ENCODE measurements at places on chromosomes 1 and 21.

- DNase-seq = no peak
These were observed 562.6 kb downstream of the PTPRU start for GRCh38 chr1:29798699-29799566.

- no peak for DNase-seq
These were observed 34.2 kb downstream of the KRTAP10-1 start for GRCh38 chr21:44505673-44506278.

- no peak for DNase-seq
These were observed 8.3 kb downstream of the AURKAIP1 start for GRCh38 chr1:1366699-1367066.

DNA sequence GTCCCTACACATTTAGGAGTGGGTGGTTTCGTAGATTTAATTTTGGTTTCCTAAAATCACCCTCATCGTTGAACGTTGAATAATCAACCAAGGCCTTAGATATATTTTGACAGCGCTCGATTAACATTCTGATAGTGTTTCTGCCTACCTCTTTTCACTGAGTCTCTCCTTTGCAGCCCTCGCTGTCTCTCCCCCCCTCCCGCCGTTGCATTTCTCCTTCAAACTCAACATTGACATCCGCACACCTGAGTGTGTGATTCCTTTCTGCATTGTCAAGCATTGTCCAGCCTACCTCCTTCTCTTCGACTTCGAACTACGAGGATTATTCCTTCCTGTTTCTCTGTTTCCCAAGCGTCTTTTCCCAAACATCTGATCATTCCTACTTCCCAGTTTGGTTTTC lies 1.8 kb upstream of the ADAMTS1 start:
- no peak for DNase-seq

DNA sequence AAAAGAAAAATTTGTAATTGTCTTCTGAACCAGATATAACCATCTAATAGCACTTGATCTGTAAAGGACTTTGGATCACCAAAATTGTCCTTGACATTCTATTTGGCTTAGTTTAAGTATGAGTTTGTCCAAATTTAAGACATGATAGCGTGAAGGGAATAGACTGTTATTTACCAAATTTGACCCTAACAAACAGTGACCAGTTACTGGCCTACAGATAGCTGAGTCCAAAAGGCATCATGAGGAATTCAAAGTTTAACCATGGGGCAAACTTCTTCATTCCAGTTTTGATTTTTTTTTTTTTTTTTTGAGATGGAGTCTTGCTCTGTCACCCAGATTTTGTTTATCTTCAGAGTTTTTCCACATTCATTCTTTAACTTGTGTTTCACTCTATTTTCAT lies 38.5 kb downstream of the CLIC4 start:
- no peak for DNase-seq

DNA sequence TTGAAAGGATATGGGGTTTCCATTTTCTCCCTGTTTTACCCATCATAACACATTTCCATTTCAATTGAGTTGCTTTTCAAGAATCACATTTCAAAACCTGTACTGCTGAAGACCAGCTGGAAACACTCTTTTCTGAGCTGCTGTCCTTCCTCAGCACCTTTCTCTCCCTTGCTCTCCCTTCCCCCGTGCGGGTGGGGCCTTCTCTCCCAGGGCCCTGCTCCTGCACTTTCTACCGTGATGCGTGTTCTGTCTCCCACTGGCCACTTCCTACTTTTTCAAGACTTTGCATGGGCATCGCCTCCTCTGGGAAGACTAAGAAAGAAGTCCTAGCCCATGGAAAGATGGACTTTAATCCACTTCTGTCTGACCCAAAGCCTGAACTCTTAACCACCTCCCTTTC lies 390.4 kb downstream of the PTPRU start:
- no peak for DNase-seq

DNA sequence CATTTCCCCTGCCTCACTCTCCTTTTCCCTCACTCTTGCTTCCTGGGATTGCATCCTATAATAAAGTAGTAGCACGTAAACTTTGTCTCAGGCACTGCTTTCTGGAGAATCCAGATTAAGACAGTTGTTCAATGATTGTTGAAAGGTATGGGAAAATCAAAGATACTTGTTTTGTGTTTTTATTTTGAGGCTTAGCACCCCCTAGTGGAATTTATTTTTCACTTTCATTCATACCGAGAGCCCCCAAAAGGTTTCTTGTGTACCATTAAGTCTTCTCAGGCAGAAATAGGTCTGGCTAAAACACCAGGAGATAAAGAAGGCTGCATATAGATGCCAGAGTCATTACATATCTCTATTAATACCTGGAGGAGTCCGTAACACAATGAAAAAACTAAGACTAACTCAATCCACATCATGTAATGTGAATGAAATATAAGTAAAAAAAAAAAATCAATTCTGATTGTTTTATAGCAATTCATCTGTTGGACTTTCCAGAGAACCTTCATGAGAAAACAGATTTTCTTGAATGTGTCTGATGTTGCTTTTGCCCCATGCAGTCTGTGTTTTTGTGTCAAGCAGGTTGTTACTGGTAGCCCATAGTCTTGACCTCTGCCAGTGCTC lies 103.5 kb downstream of the RPE65 start:
- DNase-seq = no peak

DNA sequence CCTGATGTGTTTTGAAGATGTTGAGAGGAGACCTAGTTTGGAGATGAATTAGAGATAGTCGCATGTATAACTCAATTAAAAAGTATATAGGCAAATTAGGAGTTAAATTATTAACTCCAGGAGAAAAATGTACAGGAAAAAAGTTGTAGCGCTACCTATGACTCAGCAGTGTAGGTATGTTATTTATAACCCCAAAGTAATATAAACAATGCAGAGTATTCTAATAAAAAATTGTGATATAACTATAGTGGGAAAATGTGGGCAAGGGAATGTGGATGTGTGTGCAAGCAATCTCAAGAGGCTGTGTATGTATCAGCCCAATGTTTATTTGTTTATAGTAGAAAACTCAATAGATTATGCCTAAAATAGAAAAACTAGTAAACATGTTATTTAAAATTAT lies 144.5 kb downstream of the BRINP2 start:
- DNase-seq = no peak

DNA sequence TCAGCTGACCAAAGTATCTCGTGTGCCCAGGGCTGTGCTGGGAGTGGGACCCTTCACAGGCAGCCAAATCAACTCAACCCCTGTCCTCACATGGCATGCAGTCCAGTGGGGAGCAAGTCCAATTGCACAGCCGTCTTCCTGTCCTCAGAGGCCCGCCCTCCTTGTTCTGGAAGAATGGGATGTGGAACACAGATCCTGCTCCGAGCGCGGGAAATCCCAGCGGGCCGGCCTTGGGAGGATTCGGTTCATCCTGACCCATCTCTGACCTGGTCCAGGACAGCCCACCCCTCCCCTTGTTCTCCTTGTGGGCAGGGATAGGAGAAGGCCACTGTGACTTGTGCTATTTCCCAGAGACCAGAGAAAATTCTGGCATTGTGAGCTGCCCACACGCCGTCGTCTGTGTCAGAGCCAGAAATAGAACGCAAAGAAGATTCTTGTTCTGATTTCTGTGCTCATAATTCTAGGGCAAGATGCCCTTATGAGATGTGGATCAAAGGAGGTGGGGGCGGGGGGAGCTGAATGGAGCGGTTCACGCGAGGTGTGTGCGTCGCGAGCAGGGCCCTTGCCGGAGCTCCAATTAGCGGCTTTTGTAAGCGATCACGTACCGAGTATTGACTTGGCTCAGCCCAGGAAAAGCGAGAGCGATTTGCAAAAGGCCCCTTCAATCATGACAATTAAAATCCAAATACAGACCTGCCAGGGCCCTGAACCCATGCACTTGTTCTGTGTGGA lies 79.2 kb downstream of the AJAP1 start:
- DNase-seq = no peak

DNA sequence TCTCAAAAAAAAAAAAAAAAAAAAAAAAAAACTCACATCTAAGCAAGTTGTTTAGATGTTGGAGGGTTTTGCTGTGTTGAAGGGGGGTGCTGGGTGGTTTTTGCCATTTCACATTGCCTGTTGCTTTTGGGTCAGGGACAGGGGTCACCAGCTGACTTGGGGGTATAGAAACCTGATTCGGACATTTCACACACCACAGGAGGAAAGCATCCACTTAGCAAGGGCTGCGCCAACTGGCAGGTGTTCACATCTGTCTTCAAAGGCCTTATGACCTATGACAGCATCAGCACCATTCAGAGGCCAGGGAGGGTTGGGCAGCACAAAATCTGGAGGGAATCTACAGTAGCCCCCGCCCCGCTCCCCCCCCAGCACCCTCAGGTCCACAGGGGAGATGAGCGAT lies 45.2 kb downstream of the SYF2 start:
- no peak for DNase-seq

DNA sequence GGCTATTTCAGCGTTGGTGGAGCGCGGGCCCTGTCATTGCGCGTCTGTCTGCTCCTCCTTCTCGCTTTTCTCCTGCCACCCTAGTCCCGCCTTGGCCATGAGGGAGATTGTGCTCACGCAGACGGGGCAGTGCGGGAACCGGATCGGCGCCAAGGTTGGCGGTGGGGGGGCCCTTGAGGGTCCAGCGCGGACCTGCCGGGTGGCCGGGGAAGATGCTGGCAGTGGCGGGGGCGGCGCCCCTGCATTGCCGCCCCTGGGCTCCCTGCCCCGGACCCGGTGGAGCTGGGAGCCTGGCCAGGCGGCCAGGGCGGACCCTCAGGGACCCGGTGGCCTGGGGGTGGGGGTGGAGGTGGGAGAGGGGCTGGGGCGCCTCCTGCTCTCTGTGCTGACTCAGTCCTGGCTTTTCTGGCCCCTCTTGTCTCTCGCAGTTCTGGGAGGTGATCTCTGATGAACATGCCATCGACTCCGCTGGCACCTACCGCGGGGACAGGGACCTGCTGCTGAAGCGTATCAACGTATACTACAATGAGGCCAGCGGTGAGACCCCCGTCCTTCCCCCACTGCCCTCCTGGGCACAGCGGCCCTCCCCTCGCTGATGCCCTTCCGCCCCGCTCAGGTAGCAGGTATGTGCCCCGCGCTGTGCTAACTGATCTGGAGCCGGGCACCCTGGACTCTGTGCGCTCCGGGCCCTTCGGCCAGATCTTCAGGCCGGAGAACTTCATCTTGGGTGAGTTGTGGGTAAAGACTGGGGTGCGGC lies 58.3 kb upstream of the MAP1LC3C start:
- no peak for DNase-seq

DNA sequence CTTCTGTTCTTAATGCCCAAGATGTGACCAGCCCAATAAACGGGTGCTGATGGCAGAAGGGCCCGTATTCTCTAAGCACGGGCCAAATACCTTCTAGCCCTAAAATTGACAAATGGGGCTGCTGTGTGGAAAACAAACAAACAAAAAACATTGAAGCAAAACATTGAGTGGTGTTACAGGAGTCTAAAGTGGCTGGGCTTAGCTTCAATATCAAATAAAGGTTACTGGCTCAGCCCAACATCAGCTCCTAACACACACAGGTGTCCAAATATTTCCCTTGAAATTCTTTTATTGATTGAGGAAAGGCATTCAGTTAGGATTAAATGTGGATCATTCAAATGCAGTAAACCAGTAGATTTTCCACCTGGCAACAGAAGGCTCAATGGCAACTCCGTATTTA lies 13.3 kb upstream of the TTF2 start:
- no peak for DNase-seq

GRCh38 chr1:97877307-97877706 lies 43.5 kb downstream of the DPYD start:
- DNase-seq = no peak

DNA sequence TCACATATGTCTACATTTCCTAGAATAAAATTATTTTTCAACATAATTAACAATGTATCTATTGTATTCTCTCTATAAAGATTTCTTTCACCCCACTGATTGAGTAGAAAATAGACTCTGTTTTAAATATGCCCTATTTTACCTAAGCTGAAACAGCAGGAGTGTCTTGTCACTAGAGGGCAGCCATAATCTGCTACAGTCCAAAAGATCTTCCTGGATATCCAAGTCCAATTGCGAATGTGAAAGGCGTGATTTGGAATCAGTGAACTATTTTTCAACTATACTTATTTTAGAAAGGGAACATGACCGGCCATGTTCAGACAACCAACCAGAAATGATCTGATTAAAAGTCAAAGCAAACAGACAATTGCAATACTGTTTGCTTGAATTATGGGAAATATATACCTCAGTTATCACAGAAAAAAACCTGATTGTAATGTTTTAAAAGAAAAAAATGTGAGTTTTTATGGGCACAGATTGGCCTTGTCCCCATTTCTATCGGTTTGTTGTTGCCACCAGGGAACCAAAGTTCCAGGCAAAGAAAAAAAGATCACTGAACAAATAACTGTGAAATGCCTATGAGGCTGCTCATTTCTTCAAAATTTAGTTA lies 1211.0 kb upstream of the ADGRL4 start:
- no peak for DNase-seq

- no peak for DNase-seq
These were observed 31.7 kb upstream of the FNBP1L start for GRCh38 chr1:93416183-93416582.

DNA sequence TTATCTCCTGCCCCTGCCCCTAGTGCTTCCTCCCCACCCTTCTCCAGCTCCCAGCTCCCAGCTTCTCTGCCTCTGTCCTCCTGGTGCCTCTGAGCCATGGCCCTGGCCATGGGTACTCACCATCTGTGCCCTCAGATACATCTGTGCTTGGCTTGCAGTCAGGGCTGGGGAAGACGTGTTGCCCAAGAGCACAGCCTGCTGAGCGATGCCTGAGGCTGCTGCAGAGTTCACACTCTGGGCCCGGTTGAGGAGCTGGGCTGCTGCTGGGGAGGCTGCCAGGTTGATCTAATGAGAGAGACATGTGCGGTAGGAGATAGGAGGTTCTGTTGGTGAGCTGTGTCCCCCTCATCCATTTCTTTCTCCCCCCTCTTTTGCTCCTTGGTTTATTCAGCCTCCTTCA lies 49.4 kb upstream of the A3GALT2 start:
- no peak for DNase-seq

GRCh38 chr1:15214527-15214926 lies 32.5 kb upstream of the FHAD1 start:
- no peak for DNase-seq

DNA sequence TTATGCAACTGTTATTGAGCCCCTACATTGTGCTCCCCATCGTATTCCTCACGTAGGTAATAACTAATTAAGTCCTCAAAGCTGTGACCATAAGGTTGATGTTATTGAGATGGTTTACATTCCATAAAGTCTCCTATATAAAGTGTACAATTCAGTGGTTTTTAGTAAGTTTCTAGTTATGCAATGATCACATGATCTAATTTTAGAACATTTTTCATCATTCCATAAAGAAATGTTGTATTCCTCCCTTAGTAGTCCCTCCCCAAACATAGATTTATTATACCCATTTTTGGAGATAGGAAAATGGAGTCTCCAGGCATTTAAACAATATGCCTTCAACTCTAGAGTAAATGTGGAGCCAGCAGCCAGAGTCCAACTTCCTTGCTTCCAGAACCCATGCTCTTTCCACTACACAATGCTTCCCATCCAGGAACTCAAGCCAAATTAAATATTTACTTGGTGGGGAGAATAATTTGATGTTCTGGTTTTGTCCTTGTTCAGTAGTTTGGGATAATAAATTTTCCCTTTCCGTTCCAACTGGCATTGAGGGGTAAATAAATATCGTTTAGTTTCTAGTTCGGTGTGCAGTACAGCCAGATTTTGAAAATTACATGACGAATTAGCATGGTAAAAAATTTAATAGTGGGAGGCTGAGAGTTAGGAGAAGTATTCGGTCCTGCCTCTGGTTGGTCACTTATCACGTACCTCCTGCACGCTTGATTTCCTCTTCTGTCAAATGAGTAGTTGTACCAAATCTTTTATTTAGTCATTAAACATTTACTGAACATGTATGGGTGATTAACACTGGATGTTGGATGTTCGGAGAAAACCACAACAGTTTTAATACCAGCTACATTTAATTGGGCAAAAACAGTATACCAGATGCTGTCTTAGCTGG lies 66.3 kb downstream of the CACHD1 start:
- no peak for DNase-seq
